ENCODE measurements at places on chromosomes 11 and 22.

DNA sequence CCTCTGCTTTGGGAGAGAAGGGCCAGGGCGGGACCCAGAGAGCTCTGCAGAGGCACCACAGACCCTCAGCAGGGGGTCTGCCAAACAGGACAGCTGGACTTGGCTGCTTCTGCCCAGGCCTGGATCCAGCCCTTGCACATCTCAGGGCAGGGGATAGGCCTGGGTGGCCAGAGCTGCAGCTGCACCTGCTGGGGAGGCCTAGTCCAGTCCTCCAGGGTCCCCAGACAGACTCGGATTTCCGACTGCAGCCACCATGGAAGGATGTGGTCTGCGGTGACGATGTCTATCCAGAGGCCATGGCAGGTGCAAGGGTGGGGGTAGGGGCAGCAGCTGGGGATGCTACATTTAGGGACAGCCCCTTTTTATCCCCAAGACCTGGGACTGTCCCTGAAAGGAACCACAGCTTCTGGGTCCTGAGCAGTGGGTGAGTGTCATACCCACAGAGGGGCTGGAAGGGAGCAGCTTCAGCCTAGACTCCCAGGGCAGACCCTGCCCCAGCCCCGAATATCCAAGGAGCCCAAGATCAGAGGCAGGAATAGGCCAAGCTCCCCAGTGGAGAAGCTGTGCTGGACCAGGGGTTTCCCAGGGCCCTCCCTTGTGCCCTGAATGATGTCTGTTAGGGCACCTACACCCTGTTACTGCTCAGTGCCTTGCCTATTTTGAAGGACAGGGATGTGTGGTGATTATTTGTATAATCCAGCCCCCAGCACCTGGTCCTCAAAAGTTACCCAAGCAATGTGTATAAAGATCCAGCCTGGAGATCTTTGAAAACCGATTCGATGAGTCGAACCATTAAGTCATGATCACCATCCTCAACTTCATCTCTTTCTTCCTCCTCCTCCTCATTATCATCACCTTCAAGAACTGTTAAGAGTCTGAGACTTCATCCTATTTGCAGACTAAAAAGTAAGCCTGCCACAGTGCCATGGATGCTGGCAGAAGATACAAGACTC lies 2.5 kb upstream of the IGLL5 start:
- DNase-seq = no peak

GRCh38 chr11:995752-996420 lies 40.6 kb downstream of the MUC6 start:
- no peak for DNase-seq

DNA sequence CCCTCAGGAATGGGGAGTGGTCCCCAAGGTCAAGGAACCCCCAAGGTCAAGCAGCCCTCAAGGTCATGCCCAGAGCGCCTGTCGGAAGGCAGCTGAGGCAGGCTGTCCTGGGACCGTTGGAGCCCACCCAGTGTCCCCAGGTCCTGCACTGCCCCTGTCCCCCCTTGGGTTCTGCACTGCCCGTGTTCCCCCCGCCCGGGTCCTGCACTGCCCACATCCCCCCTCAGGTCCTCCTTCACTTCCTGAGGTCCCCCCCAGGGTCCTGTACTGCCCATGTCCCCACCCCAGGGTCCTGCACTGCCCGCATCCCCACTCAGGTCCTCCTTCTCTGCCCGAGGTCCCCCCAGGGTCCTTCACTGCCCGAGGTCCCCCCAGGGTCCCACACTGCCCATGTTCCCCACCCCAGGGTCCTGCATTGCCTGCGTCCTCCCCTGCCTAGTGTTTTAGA lies 1073.0 kb downstream of the BRD1 start:
- DNase-seq = no peak

GRCh38 chr11:128720522-128720985 lies 26.7 kb downstream of the FLI1 start:
- peak; percentile 42 for DNase-seq

- DNase-seq = no peak
These were observed 63.7 kb downstream of the LIF start for GRCh38 chr22:30182815-30183214.

DNA sequence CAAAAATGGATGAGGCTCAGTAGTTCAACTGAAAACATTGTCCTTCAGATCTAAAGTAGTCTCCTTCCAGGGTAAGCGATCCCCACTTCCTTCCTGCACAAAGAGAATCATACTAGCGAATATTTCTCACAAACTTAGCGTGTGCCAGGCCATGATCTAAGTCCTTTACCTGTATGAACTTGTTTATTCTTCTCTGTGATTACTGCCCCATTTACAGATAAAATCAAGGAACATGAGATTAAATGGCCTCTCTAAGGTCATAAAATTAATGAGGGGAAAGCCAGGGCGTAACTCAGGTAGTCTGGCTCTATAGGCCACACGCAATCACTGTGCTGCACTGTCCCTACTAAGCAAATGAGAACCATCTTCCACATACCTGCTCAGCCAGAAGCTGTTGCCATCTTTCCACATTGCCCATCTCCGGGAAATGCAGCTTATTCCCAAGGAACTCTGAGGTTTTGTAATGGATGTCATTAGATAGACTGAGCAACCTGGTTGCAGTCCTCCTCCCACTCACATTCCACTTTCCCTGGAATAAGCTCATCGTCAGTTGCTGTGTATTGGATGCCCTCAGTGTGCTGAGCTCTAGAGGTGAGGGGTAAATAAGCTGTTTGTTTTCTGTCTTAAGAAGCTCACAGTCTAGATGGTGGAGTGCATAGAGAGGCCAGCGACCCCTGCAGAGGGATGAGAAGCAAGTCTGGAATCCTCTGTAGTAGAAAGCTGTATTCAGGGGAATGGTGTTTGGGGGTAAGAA lies 146.3 kb downstream of the SNX19 start:
- no peak for DNase-seq

DNA sequence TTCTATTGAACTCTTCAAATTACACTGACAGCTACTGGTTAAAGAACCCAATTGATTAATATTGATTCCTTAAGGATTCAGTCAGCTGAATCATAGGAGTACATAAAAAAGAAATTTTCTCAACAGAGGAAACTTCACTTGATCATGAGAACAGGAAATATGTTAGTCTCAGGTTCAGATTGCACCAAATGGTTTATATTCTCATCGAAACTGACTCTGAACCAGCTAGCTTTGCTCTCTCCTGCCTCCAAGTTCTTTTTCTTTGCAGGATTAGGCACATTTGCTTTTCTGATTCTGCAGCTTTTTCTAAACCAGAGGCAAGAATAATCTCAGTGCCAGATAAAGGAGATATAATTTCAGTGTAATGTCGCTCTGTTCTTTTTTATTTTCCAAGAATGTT lies 33.2 kb upstream of the CTSC start:
- no peak for DNase-seq

GRCh38 chr11:29208117-29208516 lies 808.7 kb downstream of the KCNA4 start:
- no peak for DNase-seq

GRCh38 chr11:117423046-117423575 lies 95.5 kb downstream of the CEP164 start:
- DNase-seq = no peak

DNA sequence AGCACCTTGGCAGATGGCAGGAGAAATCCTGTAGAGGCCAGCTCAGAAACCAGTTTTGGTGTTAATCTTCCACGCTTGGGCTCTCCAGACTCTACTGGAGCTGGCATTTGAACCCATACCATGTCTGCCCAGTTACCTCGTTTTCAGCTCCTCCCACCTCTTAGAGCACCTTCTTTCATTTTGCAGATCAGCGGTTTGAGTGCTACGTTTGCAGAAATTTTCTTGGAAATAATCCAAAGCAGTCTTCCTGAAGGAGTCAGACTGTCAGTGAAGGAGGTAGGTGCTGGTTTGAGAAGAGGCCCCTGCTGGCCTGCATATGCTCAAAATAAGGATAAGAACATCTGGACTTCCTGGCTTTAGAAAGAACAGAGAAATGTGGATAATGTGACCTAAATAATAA lies 13.7 kb downstream of the COA4 start:
- DNase-seq = no peak

DNA sequence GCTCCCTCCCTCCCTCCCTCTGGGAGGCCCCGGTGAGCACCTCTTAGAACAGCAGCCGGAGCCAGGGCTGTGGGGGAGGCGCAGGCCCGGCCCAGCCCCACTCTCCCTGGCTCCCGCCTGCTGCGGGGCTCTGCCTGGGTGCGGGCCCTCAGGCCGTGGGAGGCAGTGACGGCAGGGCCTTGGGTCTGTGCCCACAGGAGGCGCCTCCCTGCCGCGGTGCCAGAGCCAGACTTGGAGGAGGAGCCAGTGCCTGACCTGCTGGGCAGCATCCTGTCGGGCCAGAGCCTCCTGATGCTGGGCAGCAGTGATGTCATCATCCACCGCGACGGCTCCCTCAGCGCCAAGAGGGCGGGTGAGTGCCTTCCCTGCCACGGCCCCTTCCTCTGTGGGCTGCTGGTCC lies 9.5 kb downstream of the IRF7 start:
- no peak for DNase-seq

GRCh38 chr11:116500947-116501602 lies 271.7 kb downstream of the BUD13 start:
- DNase-seq = no peak

DNA sequence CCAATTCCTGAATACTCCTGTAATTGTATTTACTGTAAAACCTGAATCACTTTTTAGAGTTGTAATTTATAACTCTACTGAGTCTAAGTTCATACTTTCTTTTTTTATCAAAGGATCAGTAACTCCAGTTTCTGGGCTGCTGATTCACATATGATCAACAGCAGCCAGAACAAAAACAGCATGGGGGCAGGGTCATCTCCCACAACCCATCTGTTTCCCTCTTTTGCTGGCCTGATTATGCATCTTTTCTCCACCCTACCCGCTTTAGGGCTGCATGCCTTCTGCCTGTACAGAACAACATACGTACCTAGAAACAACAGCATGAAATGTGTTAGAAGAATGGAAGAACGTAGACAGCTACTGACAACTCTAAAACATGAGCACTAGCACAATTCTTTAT lies 76.0 kb downstream of the MRTFA start:
- DNase-seq = no peak

- peak; percentile 88 for DNase-seq
These were observed 1.4 kb upstream of the GGA1 start for GRCh38 chr22:37607010-37607934.

DNA sequence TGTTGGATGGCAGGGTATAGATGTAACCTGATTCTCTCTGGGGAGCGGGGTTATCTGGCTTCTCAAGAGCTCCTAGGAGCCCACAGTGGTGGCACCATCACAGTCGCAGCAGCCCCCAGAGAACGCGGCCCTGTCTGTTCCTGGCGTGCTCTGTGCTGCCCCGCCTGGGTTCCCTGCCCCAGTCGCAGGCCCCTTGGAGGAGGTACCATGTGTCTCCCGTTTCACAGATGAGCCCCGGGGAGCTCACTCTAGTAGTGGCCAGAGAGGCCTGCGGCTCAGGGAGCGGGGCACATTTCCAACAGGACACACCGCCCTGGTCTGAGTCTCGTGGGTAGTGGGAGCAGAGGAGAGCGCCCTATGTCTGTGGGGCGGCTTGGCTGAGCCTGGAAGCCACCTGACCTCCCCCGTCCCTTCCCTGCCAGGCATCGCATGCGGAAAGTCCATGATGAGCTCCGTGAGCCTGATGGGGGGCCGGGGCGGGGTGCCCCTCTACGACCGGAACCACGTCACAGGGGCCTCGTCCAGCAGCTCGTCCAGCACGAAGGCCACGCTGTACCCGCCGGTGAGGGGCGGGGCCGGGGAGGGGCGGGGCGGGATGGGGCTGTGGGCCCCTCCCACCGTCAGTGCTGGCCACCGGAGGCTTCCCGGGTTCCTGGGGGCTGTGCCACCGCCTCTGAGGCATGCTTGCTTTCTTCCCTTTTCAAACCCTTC lies 21.0 kb upstream of the PPP6R3 start:
- DNase-seq = no peak

GRCh38 chr22:37079158-37079557 lies 27.6 kb downstream of the KCTD17 start:
- no peak for DNase-seq

DNA sequence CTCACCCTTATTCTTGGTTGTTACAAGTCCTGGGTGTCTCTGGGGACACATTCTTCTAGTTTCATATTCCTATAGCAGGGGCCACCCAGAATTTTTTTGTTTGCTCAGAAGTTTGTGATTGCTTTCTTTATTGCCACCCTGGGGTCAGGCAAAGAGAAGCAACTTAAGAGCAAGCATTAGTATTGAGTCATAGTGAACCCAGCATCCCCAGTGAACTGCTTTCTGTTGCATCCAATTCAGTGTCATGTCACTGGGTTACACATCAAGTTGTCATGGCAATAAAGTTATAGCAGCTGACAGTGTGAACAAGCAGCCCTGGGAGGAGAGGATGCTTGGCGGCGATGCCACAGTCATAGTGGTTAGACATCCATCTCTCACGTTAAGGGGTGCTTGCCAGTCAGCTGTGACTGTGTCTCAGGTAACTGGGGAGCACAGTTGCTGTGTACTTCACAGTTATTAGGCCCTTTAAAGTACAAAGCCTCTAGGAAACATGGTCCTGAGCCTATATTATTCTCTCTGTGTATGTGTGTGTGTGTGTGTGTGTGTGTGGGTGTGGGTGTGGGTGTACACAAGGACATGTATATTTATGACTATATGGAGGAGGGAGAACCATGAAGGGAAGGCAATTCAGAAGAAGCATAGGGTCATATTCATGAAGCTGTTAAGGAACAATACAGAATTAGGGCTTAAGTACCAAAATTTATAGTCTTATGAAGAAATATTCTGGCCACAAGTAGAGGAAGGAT lies 52.5 kb downstream of the TRIM44 start:
- no peak for DNase-seq

- no peak for DNase-seq
These were observed 287.4 kb downstream of the BUD13 start for GRCh38 chr11:116485425-116485824.

DNA sequence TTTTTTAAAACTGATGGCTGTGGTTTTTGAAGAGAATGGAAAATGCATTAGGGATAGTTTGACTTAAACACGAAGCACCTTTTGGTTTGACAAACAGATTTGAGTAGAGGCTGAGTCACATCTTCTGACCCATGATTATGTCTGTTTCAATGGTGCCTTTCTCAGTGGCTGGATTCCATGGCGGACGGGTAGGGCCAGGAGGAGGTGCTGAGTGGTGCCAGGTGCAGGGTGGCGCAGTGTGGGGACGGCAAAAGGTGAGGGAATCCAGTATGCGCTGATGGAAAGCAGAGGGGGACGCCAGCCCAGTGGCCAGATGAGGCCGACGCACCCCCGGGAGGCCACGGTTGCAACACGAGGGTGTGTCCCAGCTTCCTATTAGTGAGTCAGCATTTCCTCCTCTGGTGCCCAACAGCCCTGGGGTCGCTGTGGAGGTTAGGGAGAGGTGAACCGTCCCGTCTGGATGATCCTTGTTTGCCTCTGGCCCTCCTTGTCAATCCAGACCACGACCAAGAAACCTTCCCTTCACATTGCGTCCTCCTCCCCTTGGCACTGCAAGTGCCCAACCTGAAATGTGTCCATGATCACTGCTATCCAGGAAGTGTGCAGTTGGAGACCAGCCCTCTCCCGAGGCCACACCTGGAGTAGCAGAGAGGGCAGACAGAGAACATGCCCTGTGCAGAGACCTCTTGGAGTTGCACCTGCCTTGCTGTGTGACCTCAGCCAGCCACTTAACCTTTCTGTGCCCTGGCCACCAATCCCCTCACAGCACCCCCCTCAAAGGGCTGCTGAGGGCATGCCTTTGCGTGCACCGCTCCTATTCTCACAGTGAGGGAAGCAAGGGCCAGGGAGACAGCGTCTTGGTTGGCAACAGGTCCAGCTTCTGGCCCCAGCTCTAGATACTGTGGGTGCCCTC lies 32.5 kb upstream of the ATXN10 start:
- DNase-seq = no peak

All from activated CD4-positive, alpha-beta T cell treated with anti-CD3 and anti-CD28 coated beads, Interleukin-2, amount 50 U/mL, for 24 hours (primary cell).